Stimulated activated naive CD4-positive, alpha-beta T cell (primary cell): ENCODE measurements at places on chromosomes 1 and 21.

DNA sequence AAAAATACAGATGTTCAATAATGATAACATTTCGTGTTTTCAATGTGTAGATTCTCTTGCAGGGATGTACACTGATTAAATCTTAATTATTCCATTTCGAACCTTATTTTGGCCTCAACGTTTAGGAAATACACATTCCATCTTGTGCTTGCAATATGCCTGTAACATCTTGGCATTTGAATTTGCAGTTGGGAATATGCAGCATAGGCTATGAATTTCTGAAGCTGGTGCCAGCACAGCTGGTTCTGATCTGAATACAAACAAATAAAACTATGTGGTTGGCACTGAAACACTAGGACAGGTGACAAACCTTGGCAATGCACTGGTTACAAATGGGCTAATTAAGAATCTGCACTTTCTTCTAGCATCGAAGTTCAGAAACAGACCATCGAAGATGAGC lies 108.4 kb downstream of the ERG start:
- DNase-seq = no peak

DNA sequence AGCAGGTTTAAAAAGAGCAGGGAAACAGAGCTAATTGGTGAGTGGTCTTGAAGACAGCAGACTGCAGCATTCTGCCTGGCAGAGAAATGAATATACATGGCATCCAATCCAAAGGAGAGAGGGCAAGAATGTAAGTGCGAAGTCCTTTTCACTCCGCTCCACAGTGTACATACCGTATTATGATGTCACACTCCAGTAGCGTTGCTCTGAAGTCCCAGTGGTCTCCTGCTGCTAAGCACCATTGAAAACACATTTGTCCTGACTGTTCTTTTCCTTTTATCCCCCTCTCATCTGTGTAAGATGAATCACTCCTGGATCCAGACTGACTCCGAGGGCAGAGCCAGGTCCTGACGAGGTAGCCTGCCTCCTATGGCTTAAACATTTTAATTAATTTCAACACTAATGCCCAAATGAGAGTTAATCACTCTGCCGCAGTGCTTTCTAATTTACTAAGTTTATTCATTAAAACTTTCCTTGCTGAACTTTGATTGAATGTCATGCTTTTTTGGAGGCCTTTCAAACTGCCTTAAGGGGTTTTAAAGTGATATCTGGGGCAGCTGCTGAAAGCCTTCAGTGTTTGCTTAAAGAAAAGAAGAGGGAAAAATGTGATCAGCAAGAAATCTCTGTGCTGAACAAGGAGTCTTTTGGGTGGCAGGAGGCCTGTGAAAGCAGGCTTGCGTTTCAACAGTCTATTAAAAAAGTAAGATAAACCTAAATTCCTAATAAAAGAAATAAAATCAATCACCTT lies 227.2 kb downstream of the ATG4C start:
- DNase-seq = no peak

DNA sequence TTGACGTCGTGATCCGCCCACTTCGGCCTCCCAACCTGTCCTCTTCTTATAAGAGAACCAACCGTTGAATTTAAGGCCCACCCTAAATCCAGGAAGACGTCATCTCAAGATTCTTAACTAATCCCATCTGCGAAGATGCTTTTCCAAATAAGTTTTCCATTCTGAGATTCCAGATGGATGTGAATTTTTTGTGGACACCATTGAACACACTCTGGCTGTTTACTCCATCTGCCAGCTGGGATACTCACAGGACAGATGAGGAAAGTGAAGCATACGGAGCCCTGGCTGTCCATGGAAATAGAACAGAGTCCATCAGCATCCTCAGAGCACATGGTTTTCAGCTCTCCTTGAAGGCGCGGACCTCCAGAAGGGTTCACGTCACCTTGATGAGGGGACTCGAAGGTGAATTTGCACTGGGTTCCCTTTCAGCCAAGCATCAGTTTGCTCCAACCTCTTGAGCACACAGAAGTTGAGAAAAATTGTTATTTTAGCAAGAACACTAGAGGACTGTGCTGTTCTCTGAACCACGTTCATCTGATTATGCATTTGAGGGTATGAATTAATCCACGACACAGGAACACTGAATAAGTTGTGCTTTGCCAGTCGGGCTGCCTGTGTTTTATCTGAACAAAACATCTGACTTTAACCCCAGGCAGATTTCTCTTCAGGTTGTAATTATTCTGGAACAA lies 68.6 kb downstream of the KAZN start:
- DNase-seq = no peak

- DNase-seq = peak; percentile 44
Measured at GRCh38 chr21:43921979-43922945, 57.2 kb downstream of the AGPAT3 start.

DNA sequence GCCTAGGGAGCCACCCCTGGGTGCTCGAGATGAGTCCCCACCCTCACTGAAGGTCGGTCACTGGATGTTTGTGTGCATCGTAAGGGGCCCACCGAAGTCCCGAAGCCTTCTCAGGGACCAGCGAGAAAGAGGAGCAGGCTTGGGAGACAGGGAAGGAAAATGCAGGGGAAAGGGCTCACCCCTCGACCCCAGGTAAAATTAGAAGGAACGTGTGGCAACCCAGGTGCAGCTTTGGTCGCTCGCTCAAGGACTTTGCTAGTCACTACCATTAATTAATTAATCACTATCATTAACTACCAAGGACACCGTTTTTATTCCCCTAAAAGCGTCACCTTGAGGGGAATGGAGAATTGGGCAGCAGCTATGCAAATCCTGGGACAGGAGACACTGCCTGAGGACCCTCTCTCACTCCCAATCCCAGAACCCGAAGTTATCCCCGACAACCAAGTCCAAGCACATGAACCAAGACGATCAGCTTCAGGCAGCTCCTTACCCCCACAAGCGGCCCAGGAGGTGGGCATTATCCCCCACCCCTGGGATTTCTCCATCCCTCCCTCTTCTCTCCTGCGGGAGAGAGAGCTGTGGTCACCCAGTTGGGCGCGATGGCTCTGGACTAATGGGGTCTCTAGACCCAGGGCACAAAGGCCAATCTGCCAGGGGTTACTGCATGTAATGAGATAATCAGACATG lies 4.2 kb upstream of the SIM2 start:
- no peak for DNase-seq

DNA sequence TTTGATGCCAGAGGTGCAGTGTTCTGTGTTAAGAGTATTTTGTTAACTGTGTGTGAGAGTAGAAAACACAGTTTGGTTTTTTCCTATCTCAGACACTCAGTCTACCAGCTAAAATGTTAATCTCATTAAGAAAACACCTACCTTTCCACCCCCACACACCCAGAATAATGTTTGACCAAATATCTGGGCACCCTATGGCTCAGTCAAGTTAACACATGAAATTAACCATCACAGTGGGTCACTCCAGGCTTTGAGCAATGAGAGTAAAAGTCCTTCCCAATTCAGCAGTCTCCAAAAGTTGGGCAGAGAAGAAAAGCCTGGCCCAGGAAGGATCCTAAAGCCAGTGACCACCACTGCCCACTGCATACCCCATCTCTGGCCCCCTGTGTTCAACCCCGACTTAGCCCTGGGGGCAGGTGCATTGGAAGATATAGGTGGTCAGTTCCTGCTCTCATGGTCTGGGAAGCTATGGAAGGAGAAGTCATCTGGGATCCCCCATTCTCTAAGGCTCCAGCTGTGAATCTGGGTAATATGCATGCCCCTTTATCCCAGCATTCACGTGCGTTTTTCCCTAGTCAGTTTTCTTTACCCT lies 50.2 kb upstream of the CSF3R start:
- no peak for DNase-seq

DNA sequence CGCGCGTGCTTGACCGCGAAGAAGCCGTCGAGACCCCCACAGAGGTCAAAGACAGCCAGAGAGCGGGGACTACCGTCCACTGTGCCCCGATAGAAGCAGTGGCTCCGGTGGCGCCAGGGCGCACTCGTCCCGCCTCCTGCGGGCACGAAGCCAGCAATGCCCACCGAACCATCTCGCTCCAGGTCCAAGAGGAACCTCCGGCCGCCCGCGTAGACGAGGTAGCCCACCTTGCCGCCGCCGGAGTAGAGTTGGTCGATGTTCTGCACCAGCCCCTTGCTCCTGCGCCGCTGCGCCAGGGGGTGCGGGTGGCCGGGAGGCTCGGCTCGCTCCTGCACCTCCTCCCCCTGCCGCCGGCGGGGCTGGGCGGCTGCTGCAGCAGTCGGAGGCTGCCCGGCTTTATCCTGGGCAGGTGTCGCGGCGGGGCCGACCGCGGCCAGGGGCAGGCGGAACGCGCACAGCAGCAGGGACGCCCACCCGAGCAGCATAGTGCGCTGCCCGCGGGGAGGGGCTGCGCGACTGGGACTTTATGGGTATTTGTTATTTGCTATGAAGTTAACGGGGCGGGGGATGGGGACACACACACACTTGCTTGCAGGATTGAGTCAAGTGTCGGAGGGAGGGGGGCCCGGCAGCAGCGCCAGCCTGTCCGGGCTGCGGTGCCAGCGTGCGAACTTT lies 844 bp downstream of the ADAMTS5 start:
- no peak for DNase-seq

DNA sequence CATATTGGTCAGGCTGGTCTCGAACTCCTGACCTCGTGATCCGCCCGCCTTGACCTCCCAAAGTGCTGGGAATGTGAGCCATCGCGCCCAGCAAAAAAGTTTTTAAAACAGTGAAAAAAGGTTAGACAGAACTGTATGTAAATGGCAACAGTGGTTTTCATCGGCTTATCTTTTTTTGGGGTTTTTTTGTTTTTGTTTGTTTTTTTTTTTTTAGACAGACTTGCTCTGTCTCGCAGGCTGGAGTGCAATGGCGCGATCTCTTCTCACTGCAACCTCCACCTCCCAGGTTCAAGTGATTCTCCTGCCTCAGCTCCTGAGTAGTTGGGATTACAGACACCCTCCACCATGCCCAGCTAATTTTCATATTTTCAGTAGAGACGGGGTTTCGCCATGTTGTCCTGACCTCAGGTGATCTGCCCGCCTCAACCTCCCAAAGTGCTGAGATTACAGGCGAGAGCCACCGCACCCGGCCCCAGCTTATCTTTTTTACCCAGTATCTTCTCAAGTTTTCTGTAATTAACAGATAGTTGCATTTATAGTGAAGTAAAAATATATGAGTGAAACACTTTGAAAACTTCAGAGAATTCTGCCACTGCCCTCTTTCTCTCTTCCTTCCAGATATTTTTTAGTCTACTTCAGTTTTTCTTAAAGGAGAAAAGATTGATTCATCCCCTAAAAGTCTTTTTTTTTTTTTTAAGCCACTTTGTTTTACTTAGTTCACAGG lies 13.1 kb downstream of the TIMM17A start:
- DNase-seq = no peak

GRCh38 chr1:39381839-39382238 lies 109.6 kb upstream of the BMP8A start:
- DNase-seq = no peak

GRCh38 chr1:53652441-53653199 lies 86.3 kb downstream of the GLIS1 start:
- no peak for DNase-seq

DNA sequence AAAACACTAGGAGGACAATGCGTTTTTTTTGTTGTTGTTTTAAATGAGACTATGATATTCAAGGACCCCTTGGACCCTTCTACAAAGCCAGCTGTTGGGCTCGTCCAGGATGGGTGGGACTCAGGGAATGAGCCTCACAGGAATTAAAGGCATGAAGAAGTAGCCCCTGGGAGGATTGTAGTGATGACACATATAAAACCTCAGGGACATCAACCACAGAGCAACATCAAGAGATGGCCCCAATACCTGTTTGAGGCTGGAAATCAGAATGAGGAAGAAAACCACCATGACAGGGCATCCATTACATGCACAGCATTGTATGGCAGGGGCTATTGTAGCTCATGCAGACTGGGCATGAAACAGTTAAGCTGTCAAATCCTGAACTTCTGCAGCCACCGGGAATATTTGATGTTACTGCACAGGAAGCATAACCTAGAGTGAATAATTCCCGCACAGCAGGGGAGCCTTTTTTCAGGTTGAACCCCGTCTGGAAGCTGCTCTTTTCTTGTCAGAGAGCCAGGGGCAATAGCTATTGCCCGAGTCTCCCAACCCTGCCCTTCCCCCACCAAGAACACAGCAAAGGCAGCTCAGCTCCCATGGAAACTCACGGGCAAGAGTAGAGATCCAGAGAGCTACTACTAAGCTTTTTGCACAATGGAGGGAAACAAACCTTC lies 140.2 kb upstream of the FGGY start:
- no peak for DNase-seq

DNA sequence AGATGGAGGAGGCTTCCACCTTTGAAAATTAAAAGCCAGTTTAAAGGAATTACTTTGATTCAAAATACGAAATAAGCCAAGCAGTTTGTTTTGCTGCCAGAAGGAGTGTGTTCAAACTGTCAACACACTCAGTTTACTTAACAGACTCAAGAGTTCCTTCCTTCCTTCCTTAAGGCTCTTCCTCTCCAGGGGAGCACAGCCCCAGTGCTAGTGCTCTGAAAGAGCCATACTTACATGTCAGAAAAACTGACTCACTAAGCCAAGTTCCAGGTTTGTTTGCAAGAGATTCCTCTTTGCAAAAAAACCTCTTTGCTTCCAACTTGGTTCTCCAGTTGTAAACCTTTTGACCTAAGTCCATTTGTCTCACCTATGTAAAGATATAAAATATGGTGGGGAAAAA lies 14.3 kb downstream of the SETD4 start:
- no peak for DNase-seq

- peak; percentile 54 for DNase-seq
Measured at GRCh38 chr1:39410915-39411436, 80.5 kb upstream of the BMP8A start.

- DNase-seq = no peak
Measured at GRCh38 chr1:226994586-226995364, 54.7 kb downstream of the COQ8A start.

- DNase-seq = peak; percentile 67
Measured at GRCh38 chr1:246569248-246570238, 3.3 kb downstream of the CNST start.

DNA sequence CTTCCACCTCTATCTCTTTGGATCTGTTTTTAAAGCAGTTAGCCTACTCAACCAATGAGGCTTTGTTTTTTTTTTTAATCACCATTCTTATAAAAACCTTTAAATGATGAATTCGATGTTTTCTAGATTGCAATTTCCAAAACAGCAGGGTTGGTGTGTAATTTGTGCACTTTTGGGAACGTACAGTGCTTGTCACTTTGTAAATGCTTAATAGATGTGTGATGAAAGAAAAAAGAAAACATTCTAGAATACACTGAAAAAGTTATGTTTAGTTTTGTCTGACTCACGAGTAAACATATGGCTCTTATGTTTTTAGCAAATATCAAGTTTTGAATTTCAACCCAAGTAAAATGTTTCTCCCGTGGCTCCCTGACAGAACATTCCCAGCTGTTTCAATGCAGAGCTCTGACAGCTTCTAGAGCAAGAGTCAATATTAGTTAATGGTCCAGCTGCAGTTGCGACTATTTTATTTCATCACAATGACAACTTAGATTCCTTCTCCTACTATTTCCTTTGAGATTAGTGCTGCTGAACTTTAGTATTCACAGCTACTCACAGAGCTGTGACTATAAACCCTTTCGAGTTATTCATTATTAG lies 362.5 kb upstream of the ADAMTS5 start:
- DNase-seq = no peak

- no peak for DNase-seq
Measured at GRCh38 chr1:117600966-117601365, 4.9 kb upstream of the TENT5C start.

GRCh38 chr1:95384567-95384966 lies 150.6 kb downstream of the RWDD3 start:
- no peak for DNase-seq
